Astrocyte (in vitro differentiated cells and primary cell): ENCODE measurements at places on chromosomes 4 and X. TPM values are rescaled to one million over a fixed set of nuclear protein-coding genes. Genes with fewer than 3 reads are reported as not detected.

- DNase-seq = no peak
Measured at GRCh38 chr4:137238456-137239162, 293.7 kb downstream of the PCDH18 start.

GRCh38 chr4:170682558-170683294 is 593.0 kb upstream of the AADAT start:
- DNase-seq = no peak

LONRF3 gene
- total RNA-seq = 0.11 and 0.19 TPM in 2 replicates

GRCh38 chr4:9988363-9988749 is 32.9 kb downstream of the SLC2A9 start:
- no peak for DNase-seq

GPR143 gene
- 1.8 and 3.0 TPM in 2 replicates for total RNA-seq

DNA sequence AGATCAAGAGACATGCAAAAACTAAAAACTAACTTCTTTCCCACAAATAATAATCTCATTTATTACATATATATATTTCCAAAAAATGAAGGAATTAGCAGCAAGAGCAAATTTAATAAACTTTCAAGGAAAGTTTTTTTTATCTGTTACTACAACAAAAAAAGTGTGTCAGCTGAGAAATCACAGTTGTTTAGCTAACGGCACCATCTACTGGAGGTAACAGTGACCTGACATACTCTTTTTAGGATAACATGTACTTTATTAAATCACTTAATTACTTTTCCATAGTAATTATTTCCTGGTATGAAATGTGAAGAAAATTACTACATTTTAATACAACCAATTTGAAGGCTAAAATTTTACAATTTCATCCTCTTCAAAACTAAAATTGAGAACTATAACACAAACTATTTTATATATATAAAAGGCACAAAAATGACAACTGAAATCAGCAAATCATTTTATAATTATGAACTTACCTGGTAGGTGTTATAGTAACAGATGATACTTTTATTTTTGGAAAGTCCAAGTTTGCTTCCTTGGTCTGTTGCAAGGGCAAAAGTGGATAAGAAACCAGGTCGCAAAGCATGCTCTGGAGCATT is 9.1 kb downstream of the LAMTOR3 start:
- DNase-seq = peak; percentile 16
